DMS153 (cell line): ENCODE measurements at places on chromosomes 1 and 21.

- no peak for DNase-seq
Measured at GRCh38 chr1:63670164-63670563, 77.0 kb downstream of the PGM1 start.

DNA sequence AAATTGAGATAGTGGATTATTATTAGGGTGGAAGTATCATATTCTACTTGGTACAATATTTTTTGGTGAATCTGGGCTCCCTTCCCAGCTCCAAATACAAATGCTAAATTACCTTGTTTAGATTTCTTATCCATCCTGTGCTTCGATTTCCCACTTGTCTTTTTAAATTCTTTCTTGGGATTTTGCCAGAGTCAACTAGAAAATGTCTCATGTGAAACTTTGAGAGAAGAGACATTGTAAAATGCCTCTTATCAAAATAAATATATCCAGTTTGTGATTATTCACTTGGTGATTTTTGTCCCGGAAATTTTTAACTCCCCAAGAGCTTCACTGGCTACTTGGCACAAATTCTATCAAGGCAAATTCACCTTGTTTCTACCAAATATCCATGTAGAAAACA, 202.0 kb downstream of the FMN2 start:
- DNase-seq = no peak

DNA sequence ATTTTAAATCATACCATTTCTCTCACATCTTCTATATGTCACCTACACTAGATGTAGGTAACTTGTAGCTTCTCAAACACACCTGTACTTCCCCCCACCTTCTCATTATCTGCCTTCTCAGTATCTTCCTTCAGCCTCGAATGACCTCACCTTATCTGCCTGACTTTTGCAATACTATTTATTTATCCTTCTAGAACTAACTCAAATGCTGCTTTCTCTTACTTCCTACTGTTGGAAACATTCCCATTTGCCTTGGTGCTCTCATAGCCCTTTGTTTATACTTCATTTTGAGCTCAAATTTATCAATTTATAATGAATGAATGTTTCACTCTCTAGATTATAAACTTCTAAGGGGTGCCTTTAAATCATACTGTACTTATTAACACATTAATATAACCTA, 50.4 kb upstream of the KIAA1614 start:
- DNase-seq = no peak

DNA sequence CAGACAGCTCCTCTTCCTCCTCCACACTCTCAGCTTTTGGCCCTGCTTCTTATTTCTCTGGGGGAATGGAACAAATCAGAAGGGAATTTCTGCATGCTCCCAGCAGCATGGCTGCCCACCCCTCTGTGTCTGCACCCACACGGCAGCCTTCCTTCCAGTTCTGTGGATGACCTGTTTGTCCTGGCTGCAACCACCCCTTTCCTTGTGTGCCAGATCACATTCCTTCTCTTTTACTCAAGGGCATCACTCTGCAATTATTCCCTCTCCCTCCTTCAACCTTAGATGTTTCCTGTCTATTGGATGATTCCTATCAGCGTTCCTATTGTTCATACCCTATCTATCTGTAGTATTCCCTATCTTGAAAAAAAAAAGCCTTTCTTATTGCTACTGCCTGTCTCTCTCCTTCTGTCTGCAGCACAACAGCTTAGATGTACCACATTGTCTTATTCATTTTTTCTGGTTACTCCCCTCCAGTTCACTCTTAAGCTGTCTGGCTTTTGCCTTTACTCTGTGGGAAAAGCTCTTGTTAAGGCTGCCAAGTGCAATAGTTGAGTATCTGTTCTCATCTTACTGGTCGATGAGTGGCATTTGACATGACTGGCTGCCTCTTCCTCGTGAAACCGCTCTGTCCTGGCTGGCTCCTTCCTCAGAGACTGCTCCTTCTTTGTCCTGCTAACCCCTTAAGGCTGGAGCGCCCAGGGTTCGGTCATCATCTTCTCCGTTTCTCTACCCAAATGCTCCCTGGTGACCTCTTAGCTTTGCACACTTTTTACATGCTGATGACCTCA, 351.1 kb downstream of the CAMTA1 start:
- DNase-seq = no peak

DNA sequence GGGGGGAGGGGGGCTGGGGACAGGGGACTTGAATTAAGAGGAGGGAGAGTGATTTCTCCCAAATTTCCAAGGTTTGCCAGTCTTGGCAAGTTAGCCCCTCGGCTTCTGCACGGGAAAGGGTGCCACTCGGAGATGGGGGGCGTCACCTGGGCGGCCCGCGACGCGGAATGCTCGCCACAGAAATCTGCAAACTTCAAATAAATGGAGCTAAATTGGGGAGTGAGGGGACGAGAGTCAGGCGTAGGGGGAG, 885 bp upstream of the SSBP3 start:
- DNase-seq = no peak

DNA sequence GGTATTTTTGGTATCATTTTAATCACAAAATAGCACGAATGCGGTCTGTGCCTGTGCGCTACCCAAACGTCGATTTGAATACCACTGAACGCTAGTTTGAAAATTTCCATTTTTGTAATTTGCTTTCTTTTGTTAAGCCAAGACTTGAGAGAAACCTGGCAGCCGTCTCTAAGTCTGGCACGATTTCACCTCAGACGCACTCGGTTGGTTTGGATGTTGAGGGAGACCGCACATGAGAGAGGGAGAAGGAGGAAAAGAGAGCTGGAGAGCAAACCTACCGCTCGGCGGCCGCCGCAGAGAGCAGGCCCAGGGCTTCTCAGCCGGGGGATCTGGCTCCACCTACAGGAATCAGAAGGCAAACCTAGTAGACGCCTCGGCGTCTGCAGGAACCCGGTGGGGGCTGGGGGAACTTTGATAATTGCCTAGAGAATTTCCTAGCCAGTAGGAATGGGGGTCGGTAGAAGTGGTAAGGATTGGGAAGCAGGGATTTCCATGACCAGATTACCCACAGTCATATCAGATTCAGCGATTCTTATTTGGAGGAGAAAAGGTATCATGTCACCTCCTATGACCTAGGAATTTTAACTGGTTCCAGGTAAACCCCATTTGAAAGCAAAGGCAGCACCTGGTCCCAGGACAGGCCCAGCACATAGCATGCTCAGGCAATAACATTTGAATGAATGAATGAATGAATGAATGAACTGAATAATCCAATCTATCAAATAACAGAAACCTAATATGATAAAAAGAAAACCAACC, 83.2 kb downstream of the TM2D1 start:
- DNase-seq = no peak
